ENCODE measurements at places on chromosomes 3 and 15.

DNA sequence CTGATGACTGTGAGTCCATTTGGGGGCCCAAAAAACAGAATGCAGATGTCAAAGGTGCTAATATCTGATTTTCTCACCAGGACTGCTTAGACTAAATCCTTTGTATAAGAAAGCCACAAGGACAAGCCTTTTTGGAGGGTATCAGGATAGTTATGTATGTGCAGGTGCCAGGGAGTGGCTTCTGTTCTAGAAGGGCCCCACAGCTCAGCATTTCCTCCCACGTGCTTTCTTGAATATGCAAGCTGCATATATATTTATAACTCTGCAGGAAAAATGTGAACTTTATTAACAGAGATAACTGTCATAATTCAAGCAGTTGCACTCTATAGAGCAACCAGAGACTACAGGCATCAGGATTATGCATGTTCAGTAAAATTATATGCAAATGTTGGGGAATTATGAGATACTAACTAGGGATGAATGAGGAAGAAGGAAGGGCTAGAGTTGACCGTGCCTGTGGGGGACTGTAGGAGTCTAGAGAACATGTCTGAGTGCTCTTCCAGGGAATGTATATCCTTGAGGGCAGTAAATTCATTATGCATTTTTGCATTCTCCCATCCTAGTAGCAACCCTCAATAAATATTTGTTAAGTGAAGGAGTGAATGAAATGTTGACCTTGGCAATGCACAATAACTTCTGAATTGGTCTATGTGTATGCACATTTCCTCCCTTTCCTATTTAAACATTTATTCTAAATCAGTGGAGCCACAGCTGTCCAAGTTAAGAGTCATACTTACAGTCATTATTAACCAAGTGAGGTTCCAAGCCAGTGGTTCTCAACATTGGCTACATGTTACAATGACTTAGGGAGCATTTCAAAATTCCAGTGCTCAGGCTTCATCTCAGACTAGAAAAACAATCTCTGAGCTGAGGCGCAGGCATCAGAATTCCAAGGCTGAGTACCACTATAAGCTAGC is 94.8 kb upstream of the ANKRD28 start:
- DNase-seq = no peak

DNA sequence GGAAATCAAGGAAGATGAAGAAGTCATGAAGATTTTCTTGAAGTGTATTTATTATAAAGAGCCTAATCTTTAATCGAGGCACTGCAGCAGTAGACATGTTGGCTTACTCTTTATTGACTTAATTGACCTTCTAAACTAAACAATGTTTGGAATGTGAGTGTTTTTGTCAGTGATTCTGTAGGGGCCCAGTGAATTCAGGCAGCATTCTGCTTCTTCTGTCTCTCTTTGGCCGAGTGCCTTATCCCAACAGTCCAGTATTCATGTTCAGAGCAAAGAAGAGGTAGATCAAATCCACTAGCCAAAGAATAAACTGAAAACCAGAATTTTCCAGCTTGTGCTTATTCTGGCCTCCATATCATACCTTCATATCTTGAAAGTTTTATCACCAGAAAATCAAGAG is 55.7 kb downstream of the RLBP1 start:
- DNase-seq = no peak

- no peak for DNase-seq
Observed at GRCh38 chr3:38009807-38010591, 19.4 kb downstream of the VILL start.

GRCh38 chr3:141407825-141408224 is 39.5 kb downstream of the ZBTB38 start:
- no peak for DNase-seq

- DNase-seq = no peak
Observed at GRCh38 chr3:188321258-188321657, 167.3 kb downstream of the LPP start.

DNA sequence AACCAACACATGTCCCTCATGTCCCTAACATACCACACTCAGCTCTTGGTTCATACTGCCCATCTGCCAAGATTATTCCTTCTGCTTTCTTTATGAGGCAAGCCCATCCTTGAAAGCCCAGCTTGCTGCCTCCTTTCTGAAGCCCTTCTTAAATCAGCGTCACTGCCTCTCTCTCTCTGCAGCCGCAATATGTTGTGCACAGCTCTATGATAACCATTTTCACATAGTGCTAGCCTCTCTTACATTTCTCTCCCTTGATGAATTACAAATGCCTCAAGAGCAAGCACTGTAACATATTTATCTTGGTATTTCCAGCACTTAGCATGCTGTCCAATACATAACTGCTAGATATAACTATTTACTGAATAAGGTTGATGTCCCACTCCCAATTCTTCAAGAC is 86.5 kb downstream of the TNIK start:
- DNase-seq = no peak

DNA sequence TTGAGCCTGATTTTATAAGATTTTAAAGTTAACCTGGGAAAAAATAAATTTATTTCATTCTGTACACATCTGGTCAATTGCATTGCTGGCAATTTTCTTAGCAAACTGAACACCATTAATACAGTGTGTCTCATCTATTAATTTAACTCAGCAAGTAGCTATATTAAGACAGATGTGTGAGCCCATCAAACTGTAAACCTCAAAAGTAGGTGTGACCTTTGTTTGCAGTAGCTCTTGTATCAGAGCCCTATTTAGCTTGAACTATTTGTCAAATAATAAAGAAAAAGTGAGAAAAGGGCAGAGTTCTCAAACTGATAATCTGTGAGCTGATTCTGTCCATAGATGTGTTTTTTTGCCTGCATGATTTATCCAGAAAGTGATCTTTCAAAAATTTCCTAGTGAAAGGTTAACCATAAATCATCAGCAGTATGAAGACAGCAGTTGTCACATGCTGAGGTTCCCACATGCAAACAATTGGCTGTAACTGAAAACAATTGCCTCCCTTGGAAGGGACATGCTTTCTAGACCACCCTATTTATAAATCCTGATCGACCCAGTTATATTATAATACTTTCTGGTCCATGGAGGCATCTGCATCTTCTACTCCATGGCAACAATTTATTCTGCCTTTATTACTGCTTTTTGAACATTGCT is 646.5 kb downstream of the NSUN3 start:
- DNase-seq = no peak

- no peak for DNase-seq
Observed at GRCh38 chr3:133742351-133743091, 3.7 kb upstream of the TF start.

- no peak for DNase-seq
Observed at GRCh38 chr15:67548862-67549651, 6.6 kb downstream of the MAP2K5 start.

- no peak for DNase-seq
Observed at GRCh38 chr3:127149621-127150310, 43.2 kb upstream of the PRR23E start.

- DNase-seq = no peak
Observed at GRCh38 chr3:127894481-127894880, 20.6 kb upstream of the KBTBD12 start.

- no peak for DNase-seq
Observed at GRCh38 chr3:170738766-170739165, 131.2 kb downstream of the RPL22L1 start.

DNA sequence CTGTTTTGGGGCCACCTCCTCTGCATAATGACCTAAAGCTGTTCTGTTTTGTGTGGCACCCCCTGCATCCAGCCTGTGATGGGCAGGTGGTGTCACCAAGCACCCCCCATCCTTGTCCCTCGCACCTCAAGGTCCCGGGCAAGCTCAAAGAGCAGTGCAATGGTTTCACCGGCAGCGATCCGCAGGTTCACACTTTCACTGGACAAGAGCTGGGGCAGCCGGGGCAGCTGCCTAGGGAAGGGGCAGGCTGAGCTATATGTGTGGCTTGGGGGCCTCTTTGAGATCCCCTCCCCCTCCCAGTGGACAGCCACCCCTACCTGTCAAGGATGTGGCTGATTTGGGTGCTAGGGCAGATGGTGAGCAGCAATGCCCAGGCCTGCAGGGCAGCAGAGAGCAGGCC is 3.1 kb downstream of the IFRD2 start:
- no peak for DNase-seq

DNA sequence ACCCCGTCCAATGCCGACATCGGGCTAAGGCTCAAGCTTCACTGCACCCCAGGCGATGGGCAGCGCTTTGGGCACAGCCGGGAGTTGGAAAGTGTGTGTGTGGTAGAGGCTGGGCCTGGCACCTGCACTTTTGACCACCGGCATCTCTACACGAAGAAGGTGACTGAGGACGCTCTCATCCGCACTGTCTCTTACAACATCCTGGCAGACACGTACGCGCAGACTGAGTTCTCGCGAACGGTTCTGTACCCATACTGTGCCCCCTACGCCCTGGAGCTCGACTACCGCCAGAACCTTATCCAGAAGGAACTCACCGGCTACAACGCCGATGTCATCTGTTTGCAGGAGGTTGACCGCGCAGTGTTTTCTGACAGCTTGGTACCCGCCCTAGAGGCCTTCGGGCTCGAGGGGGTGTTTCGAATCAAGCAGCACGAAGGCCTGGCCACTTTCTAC is 1.0 kb downstream of the PDE12 start:
- no peak for DNase-seq

DNA sequence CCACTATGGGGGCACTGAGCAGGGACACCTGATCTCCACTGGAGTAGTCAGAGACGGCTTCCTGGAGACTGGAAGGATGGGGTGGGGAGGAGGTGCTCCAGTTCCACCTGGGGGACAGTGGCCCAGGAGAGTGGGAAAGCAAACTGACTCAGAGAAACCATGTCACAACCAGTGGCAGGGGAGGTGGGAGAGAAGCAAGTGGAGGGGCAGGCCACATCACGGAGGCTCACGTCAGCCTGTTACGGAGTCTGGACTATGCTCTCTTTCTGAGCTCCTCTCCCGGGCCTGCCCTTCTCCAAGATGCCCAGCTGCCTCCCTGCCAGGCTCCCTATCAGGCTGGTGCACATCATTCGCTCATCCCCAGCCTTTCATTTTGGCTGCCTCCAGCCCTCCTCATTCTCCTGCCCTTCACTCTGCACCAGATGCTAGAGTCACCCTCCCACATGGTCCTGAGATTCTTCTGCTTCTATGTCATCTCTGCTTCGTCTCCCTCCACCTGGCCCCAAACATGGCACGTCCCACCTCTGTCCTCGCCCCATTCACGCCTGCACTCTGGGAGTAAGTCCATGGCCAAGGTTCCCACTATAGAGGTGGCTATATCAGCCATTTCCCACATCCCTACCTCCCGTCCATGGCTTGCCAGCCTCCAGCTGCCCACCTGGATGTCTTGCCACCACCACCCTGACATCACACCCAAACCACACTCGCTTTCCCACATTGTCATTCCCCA is 100.3 kb downstream of the ADCY5 start:
- DNase-seq = no peak

GRCh38 chr3:124841517-124841916 is 45.6 kb downstream of the ITGB5 start:
- no peak for DNase-seq

DNA sequence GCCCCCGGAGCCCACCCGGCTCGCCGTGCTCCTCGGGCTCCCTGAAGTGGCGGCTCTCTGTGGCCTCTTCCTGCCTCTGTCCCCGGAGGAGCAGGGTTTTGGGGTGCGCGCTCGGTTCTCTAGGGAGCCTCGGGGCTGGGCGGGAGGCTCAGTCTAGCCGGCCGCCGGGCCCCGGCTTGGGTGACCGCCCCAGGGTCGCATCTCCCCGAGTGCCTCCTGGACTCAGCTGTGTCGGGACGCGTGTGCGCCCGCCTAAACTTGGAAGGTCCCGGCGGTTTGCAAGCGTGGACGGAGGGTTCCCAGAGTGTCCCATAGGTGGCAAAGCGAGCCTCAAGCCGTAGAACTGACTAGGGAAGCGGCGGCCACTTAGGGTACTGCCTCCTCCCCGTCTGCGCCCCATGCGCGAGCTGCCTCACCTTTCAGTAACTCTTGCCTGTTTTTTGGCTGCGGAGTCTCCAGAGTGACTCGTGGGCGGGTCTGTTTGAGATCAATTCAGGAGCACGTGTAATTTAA is 601 bp downstream of the ACTL6A start:
- DNase-seq = peak; percentile 58

DNA sequence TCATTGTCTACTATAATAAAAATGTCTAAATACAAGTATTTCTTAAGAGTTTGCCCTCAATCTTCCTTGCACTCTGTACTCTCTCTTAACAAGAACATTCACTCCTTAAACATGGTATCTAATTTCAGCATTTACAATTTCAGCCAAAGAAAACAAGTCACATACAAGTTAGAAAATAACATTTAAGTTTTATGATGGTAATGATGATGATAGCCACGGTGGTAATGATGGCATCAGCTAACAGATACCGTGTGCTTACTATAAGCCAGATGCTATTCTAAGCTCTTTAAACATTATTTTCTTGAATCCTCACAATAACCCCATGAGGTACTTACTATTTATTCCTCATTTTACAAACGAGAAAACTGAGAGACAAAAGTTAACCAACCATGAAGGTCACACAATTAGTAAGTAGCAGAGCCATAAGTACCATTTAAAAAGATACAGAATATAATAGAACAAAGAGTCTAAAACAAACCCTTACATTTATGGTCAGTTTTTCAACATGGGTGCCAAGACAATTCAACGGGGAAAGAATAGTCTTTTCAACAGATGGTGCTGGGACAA is 7.4 kb downstream of the SPICE1 start:
- no peak for DNase-seq

DNA sequence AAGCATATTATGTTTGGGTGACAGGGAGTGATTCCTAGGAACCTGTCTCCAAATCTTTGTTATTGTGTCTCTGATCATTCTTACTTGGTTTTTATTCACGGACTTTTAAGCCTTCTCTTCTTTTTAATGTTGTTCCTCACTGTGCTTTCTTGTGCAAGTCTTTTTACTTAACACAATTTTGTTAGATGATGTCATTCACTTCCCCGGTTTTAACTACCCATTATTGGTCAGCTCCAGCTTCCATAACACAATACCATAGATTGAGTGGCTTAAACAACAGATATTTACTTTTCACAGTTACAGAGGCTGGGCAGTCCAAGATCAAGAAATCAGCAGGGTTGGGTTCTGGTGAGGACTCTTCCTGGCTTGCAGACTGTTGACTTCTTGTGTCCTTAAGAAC is 436.3 kb upstream of the CBLB start:
- DNase-seq = no peak

DNA sequence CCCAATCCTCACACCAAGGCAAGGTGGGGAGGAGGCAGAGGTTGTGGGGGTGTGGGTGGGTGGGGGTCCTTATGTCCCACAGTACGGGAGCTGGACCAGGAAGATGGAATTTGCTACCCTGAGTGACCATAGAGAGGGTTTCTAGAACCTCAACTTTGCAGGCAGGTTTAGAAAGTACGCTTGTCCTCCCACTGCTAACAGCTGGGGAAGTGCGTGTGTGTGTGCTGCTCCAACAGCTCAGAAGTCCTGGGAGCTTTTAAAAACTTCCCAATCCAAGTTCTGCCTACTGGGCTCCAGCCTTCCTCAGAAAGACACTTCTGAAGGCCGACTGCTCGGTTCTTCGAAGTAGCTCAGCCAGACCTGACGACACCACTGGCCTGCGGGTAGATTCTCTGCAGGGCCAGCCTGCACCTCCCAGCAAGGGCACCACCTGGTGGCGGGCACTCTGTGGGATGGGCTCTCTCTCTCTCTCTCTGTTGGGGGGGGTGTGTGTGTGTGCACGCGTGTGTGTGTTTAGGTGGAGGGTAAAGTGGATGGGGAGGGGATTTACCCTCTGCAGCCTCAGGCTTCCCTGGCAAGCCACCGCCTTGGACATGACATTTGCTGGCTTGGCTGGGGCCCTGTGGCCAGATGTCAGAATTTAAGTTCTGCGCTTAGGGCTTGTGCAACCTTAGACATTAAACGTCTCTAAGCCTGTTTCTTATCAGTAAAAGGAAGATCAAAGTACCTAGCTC is 15.6 kb downstream of the TMEM158 start:
- DNase-seq = no peak

- DNase-seq = no peak
Observed at GRCh38 chr3:58711871-58712270, 45.3 kb upstream of the FAM3D start.

- DNase-seq = no peak
Observed at GRCh38 chr15:26260517-26261133, 397.5 kb upstream of the ATP10A start.

All from NCI-H1436 (cell line).